ENCODE measurements at places on chromosomes 4 and X.

DNA sequence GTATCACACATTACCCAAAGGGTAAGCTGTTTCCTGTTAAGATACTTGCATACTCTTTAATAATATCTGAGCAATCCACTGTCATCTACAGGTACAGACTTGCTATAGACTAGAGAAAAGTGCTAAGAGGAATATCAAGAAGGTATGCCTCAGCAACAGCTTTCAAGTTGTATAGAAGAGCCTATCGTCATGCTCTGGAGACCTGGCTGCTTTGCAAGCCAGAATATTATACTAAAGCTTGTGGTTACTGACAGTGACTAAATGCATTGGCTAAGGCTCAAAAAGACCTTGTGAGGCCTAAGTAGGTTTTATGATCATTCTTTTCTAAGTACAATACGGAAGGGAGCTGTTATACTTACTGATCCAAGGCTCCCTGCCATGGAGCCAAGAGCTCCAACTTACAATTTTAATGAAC lies 11.3 kb downstream of the LAMP2 start:
- DNase-seq, result no peak

DNA sequence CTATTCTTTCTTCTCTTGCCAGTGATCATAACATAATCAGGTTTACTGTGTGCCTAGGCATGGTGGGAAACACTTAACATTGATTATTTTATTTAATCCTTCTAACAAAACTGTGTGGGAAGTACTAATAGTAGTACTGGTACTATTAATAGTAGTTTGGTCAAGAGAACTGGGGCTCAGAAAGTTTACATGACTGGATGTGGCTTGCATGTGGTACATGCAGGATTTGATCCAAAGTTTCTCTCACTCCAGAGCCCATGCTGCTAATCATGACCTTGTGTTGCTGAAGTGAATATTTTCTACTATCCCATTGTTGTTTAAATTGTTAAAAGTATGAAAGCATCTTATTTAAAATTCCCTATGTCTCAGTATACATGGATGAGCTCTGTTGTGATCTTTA lies 78.4 kb downstream of the TMEM164 start:
- no peak for DNase-seq

GRCh38 chrX:33086886-33087285 lies 124.5 kb downstream of the DMD start:
- DNase-seq, result no peak

- DNase-seq, result no peak
These were observed 87.6 kb downstream of the TMEM131L start for GRCh38 chr4:153553819-153554170.

GRCh38 chr4:1614854-1615595 lies 69.1 kb downstream of the FAM53A start:
- DNase-seq, result no peak

DNA sequence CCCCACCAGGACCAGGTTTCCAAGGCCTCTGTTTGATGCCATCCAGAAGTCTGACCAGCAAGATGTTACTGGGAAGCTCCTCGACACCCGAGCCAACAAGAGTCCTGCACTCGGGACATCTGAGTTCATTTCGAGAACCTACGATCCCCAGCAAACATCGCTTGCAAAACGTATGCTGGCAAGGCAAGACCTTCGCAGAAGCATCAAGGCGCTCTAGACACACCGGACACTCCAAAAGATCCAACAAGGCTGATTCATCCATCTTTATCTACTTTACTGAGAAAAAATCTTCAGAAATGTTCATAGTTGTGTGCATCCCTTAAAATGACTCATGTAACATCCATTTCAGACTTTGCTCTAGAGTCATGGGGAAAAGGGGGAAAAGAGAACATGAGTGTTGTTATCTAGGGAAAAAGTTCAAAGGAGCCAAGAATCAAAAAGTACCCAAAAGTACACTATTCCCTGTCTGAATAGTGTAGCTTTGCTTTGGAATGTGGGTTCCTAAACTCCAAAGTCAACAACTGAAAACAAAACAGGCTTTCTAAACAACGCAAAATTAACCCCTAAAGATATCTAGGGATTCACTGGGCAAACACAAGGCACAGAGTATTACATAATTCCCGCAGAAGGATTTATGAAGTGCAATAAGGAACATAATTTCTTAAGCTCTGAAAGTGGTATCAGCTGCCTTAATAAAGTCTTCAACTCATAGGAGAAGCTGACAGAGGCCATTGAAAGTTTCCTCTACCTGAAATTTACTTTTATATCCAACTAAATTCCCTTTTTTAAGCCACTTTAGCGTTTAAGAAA lies 1.6 kb downstream of the SH3RF1 start:
- peak; percentile 25 for DNase-seq

GRCh38 chr4:1667273-1667672 lies 16.8 kb downstream of the FAM53A start:
- DNase-seq, result no peak

DNA sequence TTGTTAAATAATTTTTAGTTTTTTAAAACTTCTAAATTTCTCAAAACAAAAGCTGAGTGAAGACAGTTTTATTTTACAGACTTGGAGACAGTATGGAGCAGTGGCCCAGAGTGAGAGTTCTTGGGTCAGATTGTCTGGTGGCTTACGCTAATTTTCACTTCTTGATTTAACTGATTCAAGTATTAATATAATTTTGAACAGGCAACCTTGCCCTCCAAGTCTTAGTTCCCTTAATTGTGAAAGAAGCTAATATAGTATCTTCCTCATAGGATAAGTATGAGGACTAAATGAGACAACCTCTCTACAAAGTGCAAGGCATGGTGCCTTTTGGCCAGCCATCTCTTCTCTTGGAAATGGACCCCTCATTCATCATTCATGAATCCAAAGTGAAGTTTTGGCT lies 25.4 kb downstream of the ATP7A start:
- DNase-seq, result no peak

DNA sequence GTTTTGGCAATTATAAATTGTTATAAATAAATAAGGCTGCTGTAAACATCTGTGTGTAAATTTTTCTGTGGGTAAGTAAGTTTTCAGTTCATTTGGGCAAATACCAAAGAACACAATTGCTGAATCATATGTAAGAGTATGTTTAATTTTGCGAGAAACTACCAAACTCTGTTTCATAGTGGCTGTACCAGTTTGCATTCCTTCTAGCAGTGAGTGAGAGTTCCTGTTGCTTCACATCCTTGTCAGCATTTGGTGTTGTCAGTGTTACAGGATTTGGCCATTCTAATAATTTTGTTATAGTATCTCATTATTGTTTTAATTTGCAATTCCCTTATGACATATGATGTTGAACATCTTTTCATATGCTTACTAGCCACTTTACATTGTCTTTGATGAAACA lies 48.4 kb downstream of the ARFIP1 start:
- DNase-seq, result no peak

Measured in right hindlimb (tissue), 1 donor.